Activated CD4-positive, alpha-beta T cell treated with anti-CD3 and anti-CD28 coated beads, Interleukin-2, amount 50 U/mL, for 16 hours (primary cell): ENCODE measurements at places on chromosomes 3 and 15.
A peak's percentile ranks its signal among the peaks of the same experiment; 100 is the strongest.

DNA sequence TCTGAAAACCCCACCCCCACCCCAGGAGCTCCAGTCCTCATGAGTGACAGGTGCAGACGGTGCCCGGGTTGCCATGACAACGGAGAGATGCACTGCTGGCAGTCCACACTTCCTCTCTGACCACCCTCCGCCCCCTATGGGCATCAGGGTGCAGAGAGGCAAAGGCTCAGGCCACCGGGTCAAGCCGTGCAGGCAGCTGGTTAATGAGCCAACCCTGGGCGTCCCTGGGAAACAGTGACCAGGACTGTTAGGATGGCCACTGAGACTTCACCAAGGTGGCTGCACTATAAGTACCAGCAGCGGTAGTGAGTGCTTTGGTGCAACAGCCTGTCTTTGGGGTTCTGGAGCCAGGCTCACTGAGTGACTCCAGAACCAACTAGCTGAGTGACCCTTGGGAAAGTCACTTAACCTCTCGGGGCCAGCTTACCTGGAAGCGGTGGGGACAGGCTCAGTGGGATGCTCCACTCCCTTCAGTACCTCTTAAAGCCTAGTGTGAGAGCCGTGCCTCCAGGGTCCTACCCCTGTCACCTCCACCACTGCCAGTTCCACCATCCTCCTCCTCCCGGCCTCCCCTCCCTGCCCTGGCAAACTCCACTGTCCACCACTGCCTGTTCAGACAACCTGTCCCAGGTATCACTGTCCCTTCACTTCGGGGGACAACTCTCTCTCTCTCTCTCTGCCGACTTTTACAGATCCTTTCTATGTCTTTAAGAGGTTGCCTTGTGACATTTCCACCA lies 121.0 kb upstream of the PRR20G start:
- no peak for DNase-seq

DNA sequence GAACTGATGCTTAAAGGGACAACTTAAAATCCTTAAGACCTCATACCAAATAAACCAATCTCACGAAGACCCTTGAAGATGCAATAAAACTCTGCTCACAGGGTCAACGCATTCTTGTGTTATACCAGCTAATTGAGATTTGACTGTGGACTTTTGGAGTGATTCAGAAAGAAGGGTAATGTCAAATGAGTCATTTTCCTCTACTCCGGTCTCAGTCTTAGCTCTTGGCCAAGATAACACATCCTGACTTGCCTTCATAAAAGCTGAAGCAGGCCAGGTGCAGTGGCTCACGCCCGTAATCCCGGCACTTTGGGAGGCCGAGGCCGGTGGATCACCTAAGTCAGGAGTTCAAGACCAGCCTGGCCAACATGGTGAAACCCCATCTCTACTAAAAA lies 3.8 kb downstream of the PKM start:
- peak; percentile 90 for DNase-seq

DNA sequence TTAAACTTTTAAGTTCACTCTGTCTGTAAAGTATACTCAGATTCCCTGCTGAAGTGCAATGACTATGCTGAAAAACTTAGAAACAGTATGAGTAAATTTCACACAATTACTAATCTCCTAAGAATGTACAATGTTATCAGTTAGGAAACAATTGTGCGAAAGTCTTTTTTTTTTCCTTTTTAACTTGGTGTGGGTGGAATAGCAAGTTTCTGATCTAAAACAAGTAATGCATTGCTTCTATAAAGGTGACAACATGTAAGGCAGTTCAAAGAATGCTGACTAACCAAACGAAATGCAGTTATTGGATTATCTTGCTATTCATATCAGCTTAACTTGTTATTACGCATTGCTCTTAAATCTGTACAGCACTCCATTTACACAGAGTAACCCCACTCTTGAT lies 19.3 kb upstream of the SLC12A8 start:
- peak; percentile 53 for DNase-seq

GRCh38 chr3:171813897-171814460 lies 3.7 kb upstream of the PLD1 start:
- peak; percentile 79 for DNase-seq

DNA sequence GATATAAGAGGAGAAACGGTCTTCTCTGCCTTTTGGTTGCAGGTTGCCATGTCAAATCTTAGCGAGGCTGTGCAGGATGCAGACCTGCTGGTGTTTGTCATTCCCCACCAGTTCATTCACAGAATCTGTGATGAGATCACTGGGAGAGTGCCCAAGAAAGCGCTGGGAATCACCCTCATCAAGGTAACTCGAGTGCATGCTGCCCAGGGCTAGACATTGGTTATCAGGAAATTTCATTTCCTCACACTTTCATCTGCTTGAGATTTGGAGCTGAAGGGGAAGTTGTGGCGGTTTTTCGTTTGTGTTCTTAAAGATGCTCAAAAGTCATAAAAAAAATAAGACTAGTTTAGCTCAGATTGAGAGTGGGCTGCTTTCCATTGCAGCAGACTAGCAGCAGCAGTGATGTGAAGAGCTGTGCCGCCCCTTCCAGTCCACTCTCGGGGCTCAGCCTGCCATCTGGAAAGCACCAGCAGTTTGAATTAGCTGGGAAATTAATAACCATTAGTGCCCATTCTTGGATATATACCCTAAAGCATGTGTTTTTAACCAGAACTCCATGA lies 32.2 kb downstream of the GPD1L start:
- DNase-seq = peak; percentile 17

- no peak for DNase-seq
These were observed 2.1 kb downstream of the CYB561D2 start for GRCh38 chr3:50352781-50353180.

GRCh38 chr15:85178308-85178707 lies 196.7 kb downstream of the PDE8A start:
- no peak for DNase-seq

DNA sequence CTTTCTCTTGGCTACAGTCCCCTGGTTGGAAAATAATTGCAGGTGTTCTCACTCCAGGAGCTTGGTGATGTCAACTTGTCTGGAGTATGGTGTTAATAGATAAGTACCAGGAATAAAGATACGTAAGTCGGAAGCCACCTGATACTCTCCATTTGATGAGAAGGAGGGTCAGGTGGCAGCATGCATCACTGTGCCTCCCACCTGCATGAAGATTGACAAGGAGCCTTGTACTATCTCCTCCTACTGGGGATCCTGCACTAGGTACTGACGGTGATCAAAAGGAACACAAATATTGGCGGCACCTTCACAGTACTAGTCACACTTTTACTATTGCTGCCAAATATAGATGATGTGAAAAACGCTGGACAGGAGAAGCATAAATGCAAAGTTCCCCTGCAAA lies 32.6 kb upstream of the GABRB3 start:
- DNase-seq = no peak

DNA sequence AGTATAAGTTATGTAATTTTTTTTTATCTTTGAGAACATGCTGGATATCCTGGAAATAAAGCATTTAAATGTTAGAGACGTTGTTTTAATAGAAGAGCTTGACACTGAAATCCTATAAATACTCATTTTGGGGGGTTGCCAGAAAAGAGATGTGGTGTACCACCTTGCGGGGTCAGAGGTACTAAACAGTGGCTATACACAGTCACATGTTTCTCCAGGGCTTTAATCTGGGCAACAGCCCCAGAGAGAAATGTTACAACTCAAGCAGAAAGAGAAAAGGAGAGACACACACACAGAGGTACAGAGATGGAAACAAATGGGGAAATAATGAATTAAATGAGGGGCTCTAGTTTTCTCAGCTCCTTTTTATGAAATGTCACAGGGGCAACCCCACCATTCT lies 113.8 kb downstream of the SENP2 start:
- no peak for DNase-seq
